ENCODE measurements at places on chromosomes 2 and 18.
A peak's percentile ranks its signal among the peaks of the same experiment; 100 is the strongest.

- DNase-seq: no peak
Observed at GRCh38 chr18:26802330-26803200, 62.9 kb downstream of the AQP4 start.

GRCh38 chr2:40097691-40098385 is 318.8 kb upstream of the THUMPD2 start:
- no peak for DNase-seq

- no peak for DNase-seq
Observed at GRCh38 chr2:12514631-12515437, 201.9 kb upstream of the TRIB2 start.

- no peak for DNase-seq
Observed at GRCh38 chr2:45776160-45776955, 124.9 kb downstream of the PRKCE start.

- DNase-seq: no peak
Observed at GRCh38 chr18:76387608-76388007, 107.4 kb downstream of the ZNF516 start.

GRCh38 chr18:9663377-9663776 is 44.7 kb upstream of the RAB31 start:
- DNase-seq: no peak

- DNase-seq: no peak
Observed at GRCh38 chr18:63832470-63832869, 55.0 kb upstream of the SERPINB2 start.

- no peak for DNase-seq
Observed at GRCh38 chr2:37394263-37394662, 49.8 kb downstream of the QPCT start.

DNA sequence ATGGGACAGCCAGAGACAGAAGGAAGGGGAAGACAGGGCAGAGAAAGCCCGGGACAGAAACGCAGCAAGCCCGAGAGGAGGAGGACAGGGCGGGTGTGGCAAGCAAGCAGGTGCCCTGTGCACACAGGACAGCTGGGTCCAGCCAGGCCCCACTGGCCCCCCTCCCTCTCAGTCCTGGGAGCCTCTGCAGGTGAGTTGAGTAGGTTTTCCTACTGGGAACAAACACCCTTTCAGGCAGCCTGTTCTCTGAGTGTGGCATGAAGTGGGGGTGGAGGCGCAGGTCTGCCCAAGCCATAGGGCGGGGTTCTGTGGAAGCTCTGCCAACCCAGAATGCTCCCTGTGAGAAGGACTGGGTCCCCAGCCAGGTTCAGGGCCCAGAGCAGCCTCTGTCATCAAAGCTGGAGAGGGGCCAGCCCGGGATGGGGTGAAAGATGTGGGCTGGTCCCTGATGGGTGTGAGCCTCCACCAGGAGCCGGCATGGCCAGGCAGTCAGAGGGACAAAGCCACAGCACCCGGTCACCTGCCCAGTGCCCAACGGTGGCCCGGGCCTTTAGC is 129.4 kb downstream of the TFCP2L1 start:
- peak; percentile 33 for DNase-seq

GRCh38 chr2:2649109-2650072 is 318.3 kb upstream of the MYT1L start:
- DNase-seq: no peak

DNA sequence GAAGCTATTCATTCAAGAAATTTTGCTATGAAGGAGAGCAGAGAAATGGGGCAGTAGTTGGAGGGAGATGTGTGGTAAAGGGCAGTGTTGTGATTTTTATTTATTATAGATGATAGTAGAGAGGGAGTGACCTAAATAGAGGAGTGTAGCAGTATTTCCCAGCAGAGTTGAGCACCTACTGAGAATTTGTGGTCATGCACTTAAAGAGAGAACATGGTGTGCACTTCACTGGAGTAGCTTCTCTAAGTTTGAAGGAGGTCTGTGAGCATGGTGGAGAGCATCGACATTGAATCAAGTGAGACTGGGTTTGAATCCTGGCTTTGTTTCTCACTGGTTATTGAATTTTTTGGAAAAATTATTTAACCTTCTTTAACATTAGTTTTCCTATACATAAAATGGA is 129.2 kb downstream of the AQP4 start:
- no peak for DNase-seq

- no peak for DNase-seq
Observed at GRCh38 chr2:133411857-133412256, 156.4 kb downstream of the NCKAP5 start.

- DNase-seq: no peak
Observed at GRCh38 chr2:6937582-6937981, 20.4 kb downstream of the RNF144A start.

DNA sequence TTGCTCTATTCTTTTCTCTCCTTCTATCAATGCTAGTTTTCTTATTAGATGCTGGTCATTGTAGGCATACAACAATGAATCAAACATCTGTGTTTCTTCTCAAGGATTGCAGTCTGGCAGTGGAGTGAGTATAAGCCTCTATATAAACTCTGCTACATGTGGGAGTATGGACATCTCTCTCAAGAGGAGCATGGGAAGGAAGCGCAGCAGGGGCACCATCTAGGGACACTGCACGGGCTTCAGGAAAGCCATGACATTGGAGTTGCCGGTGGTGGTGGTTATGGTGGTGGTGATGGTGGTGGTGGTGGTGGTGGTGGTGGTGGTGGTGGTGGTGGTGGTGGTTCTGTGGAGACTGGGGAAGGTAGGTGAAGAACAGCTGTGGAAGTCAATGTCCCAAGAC is 462.6 kb downstream of the RNF144A start:
- no peak for DNase-seq

GRCh38 chr2:4101936-4102335 is 398.6 kb downstream of the DCDC2C start:
- no peak for DNase-seq

GRCh38 chr2:180759631-180760030 is 220.8 kb upstream of the UBE2E3 start:
- DNase-seq: no peak

GRCh38 chr2:98857001-98857400 is 79.0 kb downstream of the CRACDL start:
- DNase-seq: no peak

- DNase-seq: no peak
Observed at GRCh38 chr2:44464437-44464836, 102.7 kb downstream of the CAMKMT start.

DNA sequence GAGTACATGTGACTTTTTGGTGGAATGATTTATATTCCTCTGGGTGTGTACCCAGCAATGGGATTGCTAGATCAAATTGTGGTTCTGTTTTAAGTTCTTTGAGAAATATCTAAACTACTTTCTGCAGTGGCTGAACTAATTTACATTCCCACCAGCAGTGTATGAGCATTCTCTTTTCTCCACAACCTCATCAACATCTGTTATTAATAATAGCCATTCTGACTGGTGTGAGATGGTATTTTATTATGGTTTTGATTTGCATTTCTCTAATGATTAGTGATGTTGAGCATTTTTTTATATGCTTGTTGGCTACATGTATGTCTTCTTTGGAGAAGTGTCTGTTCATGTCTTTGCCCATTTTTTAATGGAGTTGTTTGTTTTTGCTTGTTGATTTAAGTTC is 267.4 kb upstream of the NT5C1B start:
- DNase-seq: no peak

DNA sequence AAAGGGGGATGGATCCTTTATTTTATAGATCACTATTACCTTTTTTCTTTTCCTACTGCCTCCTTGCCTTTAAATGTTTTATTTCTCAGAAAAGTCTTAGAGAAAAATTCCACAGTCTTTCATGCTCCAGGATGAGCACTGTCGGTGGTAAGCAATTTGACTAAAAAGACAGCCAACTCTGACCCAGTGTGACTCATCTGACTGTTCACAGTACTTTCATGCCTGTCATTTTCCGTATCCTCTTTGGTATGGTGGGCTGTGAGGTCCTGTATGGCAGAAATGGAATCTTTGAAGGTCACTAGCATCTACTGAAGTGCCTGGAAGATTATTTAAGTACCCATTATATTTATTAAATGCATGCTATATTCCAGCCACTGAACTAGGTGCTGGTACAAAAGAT is 2.1 kb upstream of the RFTN2 start:
- DNase-seq: no peak

DNA sequence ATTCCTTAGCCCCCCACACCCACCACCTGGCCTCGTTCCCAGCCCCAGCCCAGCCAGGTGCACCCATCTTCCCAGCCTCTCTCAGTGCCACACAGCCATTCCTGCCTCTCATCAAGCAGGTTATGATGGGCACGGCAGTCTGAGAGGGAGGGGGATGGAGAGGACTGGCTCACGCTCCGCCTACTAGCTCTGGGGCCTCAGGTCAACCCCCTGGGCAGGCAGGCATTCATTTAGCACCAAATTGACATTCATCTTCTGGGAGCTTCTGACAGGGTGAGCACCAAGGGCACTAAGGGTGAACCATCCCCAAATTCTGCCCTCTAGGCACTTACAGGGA is 66.2 kb upstream of the FOSL2 start:
- no peak for DNase-seq

- DNase-seq: no peak
Observed at GRCh38 chr18:864872-865273, 39.8 kb upstream of the ADCYAP1 start.

DNA sequence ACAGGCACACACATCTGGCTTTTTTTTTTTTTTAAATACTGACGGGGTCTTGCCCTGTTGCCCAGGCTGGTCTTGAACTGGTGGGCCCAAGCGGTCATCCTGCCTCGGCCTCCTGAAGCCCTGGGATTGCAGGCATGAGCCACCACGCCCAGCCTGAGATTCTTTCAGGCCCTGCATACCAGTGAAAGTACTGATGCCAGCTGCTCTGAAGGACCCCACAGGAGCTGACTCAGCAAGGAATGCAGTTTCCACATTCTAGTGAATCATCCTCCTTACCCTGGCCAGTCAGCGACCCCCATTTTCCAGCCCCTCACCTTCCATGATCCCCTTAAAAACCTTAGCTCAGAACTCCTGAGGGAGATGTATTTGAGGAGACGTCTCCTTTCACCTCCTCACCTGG is 5.8 kb upstream of the DTYMK start:
- no peak for DNase-seq

- DNase-seq: no peak
Observed at GRCh38 chr18:37584952-37585695, 19.5 kb upstream of the CELF4 start.

DNA sequence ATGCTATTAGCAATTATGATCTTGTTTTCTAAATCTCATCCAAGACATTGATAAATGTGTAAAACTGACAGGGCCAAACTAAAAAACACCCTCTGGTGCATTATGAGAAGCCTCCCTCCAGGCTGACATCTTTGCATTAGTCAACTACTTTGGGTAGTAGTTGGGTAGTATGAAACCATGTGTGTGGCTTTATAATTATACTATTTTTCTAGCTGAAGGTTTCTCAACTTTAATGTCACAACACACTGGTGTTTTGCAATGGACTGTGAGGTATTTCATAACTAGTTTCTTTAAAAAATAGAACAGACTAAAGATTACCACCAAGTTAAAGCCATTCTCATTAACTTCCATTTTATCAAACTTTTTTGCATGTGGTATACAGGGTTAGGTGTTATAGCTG is 73.1 kb upstream of the RBMS1 start:
- DNase-seq: no peak

DNA sequence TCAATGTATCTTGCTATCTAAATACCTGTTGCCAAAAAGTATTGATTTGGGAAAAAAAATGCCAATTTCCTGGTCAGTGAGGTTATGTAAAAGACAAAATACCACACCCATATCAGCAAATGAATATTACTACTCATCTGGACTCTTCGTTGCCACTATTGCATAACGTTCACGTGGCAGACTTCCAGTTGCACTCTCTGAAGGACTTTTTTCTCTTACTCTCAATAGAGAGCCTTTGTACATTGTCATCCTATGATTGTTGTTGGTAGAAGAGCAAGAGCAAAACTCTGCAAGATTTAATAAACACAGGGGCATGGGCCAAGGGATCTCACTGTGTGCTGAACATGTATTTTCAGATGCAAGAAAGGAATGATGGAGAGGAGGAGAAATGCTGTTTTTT is 689.8 kb downstream of the MBD2 start:
- DNase-seq: no peak

DNA sequence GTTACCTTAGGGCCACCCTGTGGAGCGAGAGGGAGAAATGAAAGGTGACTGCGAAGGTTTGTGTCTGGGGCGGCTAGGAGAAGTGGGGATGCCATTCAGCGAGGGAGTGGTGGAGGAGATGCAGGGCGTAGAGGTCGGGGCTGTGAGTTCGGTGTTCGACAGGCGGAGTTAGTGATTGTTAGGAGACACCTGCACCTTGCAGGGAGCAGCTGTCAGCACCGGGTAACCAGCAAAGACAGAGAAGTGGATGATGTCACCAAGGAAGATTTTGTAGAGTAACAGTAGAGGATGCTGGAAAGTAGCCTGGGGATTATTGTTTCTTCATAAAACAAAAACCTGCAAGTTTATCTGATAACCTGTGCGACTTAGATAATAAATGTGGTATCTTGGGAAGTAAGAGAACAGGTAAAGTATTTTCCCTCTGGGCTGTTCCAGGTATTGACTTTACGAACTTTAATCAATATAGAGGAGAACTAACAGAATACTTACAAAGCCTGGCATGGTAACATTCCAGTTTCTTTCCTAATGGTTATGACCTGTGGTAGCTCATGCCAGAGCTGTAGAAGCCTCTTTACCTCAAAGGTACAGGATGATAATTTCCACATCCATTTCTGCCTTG is 63.8 kb downstream of the SPTBN1 start:
- no peak for DNase-seq

GRCh38 chr2:177355874-177356273 is 36.7 kb upstream of the AGPS start:
- DNase-seq: no peak

DNA sequence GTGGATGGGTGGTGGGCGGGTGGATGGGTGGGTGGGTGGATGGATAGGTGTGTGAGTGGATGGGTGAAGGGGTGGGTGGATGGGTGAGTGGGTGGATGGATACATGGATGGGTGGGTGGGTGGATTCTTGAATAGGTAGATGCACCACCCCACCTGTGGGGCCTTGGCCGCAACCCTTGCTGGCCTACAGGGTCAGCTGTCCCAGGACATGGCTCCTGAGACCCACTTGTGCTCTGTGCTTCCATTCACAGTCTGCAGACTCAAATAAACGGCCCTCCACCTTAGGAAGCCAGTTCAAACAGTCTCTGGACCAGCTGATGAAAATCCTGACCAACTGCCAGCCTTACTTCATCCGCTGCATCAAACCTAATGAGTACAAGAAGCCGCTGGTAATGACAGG is 54.4 kb downstream of the MYO7B start:
- DNase-seq: no peak

DNA sequence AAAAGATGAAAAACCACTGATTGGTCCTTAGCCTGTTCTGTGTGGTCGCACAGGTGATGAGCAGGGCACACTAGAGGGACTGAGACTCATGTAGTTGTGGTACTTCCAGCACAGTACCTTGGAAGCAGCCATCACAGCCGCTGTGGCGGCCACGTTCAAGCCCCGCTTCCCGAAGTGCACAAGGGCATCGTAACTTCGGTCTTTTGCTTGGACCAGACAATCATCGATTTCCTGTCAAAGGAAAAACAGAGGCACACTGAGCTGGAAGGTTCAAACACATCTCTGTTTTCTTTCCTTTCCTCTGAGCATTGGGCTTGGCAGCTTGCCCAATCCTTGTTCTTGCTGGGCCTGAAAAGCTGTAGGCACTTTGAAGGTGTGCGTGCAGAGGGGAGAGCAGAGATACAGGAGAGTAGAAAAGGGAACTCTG is 52.6 kb downstream of the MRPL35 start:
- DNase-seq: no peak

GRCh38 chr18:8142131-8142711 is 467.0 kb upstream of the RAB12 start:
- no peak for DNase-seq
